CD8-positive, alpha-beta memory T cell (primary cell): ENCODE measurements at places on chromosomes 6 and 20.

DNA sequence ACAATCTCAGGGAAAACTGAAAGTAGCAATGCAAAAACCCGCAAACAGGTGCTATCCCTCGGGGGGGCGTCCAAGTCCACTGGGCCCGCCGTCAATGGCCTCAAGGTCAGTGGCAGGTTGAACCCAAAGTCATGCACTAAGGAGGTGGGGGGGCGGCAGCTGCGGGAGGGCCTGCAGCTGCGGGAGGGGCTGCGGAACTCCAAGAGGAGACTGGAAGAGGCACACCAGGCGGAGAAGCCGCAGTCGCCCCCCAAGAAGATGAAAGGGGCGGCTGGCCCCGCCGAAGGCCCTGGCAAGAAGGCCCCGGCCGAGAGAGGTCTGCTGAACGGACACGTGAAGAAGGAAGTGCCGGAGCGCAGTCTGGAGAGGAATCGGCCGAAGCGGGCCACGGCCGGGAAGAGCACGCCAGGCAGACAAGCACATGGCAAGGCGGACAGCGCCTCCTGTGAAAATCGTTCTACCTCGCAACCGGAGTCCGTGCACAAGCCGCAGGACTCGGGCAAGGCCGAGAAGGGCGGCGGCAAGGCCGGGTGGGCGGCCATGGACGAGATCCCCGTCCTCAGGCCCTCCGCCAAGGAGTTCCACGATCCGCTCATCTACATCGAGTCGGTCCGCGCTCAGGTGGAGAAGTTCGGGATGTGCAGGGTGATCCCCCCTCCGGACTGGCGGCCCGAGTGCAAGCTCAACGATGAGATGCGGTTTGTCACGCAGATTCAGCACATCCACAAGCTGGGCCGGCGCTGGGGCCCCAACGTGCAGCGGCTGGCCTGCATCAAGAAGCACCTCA lies 166.3 kb downstream of the DTNBP1 start:
- DNase-seq = no peak

- DNase-seq = peak; percentile 77
These were observed 11.4 kb downstream of the SLC2A4RG start for GRCh38 chr20:63750807-63751470.

GRCh38 chr6:154606457-154606856 lies 96.0 kb upstream of the CNKSR3 start:
- DNase-seq = peak; percentile 3

DNA sequence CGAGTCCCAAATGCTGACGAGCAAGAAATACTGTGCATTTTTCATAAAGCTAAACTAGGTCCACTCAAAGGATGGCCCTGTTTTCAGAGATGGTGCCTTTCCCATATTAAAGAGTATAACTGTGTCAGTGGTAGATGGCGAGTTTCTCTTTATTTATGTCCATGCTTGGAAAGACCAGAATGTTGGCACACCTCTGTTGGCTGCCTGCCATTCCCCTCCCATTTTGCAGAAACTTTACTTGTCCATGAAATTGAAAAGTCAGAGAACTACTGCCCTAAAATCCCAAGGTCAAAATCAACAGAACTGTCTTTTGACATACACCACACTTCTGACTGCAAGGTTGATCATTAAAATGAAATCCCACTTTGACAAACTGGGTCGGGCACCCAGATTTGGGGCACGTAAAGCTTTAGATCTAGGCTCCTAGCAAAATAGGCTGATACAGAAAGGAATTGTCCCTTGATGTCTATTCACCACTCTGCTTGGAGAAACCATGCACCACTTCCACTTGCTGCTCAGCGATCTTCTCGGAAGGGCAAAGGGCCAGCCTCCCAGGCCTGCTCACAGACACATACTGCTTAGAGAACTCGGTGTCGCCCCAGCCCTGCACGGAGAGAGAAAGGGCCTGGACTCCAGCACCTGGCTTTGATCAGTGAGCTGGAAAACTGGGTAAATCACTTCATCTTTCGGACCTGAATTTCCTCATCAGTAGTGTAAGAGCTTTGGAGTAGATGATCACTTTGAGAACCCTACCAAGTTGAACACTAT lies 130.0 kb downstream of the AGPAT4 start:
- no peak for DNase-seq

DNA sequence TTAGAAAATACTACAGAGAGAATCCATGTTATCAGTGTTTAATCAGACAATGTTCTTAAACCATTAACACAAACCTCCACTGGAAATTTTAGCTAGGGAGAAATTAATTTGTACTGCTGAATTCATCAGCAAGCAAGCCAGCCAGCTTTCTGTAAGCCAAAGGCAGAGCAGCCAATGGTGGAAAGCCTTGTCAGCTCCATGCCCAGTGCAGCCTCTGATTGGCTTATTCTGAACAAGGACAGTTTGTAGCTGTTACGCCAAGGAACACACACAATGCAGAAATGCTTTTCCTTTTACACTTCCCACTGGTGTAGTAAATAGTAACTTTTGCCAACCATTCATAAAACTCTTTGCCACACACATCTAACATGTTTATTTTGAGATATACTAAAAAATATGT lies 265.0 kb downstream of the TENT5A start:
- DNase-seq = no peak

DNA sequence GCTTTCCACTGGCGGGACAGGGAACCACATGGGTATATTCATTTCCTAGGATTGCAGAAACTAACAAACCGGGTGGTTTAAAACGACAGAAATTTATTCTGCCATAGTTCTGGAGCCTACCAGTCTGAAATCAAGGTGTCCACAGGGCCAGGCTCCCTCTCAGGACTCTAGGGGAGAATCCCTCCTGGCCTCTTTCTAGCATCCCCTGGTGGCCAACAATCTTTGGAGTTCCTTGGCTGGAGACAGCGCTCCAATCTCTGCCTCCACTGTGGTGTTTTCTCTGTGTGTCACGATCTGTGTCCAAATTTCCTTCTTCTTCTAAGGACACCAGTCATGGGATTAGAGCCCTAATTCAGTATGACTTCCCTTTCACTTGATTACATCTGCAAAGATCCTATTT lies 95.0 kb downstream of the SCML4 start:
- no peak for DNase-seq

DNA sequence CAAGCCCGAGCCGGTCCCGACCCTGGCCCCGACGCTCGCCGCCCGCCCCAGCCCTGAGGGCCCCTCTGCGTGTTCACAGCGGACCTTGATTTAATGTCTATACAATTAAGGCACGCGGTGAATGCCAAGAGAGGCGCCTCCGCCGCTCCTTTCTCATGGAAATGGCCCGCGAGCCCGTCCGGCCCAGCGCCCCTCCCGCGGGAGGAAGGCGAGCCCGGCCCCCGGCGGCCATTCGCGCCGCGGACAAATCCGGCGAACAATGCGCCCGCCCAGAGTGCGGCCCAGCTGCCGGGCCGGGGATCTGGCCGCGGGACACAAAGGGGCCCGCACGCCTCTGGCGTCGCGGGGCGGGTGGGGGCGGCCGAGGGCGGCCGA lies 37.5 kb downstream of the YTHDF1 start:
- DNase-seq = no peak

DNA sequence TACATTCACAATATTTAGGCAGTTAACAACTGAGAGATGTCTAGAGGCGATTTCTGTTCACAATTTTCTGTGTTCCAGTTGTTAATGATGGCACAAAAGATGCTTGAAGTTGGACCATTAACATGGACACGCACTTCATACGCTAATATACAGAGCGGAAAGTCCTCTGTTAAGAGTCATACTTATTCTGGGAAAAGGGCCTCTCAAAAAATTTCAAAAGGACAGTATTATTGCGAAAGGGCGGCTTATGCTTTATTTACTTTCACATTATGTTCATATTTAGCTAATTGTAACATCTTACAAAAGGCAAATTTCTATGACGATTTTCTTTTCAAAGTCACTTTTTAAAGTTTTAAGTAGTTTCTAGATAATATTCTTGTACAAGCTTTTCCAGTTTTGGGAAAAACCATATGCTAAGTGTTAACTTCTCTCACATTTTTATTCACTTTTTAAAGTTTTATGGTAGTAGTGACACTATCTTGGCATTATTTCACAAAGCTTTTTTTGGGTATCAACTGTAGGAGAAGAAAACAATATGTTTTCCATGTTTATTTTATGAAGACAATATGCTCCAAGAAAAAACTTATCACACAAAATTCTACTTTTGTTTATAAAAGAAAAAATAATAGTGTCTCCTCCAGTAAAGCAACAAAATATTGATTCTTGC lies 62.3 kb downstream of the MAP7 start:
- DNase-seq = no peak

GRCh38 chr6:155054491-155055250 lies 59.6 kb downstream of the TIAM2 start:
- no peak for DNase-seq

- DNase-seq = no peak
These were observed 1066.3 kb upstream of the MAP3K7 start for GRCh38 chr6:91653076-91653723.

DNA sequence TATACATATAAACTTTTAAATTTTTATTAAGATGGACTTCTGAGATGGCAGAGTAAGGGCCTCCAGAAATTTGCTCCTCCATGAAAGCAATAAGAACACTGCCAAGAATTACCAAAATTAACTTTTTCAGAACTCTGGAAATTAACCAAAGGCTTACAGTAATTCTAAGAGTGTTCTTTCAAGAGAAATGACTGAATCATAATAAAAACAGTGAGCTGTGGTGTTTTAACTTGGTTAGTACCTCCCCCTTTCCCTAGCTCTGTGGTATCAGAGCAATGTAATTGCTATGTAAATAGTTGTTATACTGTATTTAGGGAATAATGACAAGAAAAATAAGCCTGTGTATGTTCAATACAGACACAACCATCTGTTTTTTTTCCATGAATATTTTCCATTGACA lies 19.0 kb downstream of the HECA start:
- no peak for DNase-seq

DNA sequence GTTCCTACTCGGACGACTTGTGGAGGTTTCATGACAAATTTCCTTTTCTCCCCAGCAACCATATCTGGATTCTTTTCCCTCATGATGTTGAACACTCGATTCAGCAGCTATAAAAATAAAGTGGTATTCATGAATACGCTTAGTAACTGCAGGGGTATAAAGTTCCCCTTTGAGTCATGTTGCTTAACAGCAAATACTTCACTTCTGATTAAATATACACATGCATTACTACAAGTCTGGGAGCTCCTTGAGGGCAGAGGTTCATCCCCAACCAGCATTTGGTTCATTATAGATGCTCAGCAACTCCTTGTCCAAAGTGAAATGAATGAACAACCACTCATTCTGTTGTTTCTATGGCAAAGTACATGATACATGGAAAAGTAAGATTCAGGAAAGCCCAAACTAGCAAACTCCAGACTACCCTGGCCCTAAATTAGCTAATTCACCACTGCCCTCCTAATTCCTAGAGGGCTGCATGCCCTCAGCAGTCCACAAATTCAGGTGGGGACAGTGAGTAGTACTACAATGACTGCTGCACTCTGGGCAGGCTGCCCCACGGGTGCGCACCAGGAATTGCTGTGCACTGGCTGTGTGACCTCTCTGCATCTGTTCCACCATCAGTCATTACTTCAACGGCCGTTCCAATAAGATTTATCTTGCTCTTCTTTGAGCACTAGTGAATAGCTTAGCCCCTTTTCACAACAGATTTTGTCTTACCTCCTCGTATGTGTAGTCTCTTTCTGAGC lies 15.2 kb downstream of the EIF2S2 start:
- no peak for DNase-seq

DNA sequence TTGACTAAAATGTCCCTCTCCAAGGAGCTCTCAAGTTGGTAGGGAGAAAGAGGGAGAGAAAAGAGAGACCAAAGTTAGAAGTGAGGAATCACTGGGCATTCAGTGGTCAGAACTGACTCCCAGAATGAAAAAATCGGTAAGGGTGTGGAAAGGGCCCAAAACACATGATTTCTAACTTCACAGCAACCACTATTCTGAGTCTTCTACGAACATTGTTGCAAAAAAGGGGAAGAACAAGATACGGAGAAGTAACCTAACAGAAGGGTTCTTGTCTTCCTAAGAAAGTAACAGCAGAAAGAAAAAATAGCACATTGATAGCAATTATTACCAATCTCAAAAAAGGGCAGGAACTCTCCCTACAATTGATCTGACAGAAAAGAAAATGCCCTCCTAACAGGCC lies 65.6 kb downstream of the ATP9A start:
- DNase-seq = no peak

- DNase-seq = no peak
These were observed 15.4 kb upstream of the IER3 start for GRCh38 chr6:30759575-30760239.

DNA sequence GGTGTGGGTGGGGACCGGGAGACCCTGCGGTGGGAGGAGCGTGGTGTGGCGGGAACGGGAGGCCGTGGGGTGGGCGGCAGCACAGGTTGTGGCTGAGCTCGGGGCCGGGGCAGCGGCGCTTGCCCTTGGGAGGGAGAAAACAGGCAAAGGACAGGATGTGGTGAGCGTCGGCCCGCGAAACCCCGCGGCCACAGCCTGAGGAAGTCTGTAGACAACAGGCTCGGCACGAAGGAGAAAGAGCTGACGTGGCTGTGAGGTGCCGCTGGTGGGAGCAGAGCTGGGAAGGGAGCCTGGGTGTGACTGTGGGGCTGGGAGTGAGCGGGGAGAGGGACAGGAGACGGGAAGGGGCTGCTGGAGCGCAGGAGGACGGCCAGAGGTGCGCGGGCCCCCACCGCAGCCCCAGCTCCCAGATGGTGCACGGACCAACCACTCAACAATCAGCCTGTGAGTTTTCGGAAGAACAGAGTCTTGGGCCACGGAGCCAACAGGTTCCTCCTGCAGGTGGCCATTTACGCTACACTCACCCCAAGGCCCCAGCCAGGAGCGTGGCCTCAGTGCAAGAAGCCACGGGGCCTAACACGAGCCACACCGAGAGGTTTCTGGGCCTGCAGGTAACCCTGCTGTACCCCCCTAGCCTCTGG lies 202.8 kb downstream of the DLL1 start:
- peak; percentile 41 for DNase-seq

- no peak for DNase-seq
These were observed 1.1 kb upstream of the JAG1 start for GRCh38 chr20:10674684-10675449.

DNA sequence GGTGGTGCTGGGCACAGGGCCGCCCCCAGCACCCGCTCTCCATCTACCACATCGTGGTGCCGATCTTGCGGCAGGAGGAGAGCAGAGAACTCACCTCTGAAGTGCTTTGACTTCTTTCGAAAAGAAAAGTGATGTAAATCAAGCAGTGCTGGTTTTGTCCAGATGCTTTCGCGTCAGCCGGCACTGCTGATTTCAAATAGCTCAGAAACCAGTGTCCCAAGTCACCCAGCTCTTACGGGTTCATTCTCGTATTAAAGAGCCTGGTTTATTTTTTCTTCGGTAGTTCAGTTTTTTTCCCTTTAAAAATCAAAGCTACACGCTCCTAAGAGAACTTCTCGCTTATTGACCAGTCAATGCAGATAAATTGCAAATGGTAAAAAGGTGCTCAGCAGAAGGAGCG lies 32.1 kb downstream of the MYT1 start:
- DNase-seq = no peak

DNA sequence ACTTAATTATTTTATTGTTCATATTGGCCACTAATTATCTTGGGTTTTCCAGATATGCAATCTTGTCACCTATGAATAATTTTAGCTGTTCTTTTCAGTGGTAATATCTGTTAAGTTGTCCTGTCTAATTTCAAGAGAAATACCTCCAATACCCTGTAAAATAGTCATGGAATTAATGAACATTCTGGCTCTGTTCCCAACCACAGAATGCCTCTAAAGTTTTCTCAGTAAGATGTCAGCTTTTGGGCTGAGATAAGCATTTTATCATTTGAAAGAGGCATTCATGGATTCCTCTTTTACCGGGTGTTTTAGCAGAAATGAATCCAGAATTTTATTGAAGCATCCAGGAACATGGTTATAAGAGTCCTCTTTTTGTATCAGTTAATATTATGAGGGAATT lies 109.3 kb downstream of the WDR27 start:
- DNase-seq = no peak

GRCh38 chr20:35698298-35699126 lies 640 bp downstream of the NFS1 start:
- DNase-seq = no peak
